ENCODE measurements at places on chromosomes 2 and 18. TPM values are rescaled to one million over a fixed set of nuclear protein-coding genes. Genes with fewer than 3 reads are reported as not detected.

LYG2 gene
- not detected for total RNA-seq

GRCh38 chr2:183010112-183010511 is 28.1 kb downstream of the NCKAP1 start:
- DNase-seq: no peak

CAPN14 gene
- not detected for total RNA-seq

DNA sequence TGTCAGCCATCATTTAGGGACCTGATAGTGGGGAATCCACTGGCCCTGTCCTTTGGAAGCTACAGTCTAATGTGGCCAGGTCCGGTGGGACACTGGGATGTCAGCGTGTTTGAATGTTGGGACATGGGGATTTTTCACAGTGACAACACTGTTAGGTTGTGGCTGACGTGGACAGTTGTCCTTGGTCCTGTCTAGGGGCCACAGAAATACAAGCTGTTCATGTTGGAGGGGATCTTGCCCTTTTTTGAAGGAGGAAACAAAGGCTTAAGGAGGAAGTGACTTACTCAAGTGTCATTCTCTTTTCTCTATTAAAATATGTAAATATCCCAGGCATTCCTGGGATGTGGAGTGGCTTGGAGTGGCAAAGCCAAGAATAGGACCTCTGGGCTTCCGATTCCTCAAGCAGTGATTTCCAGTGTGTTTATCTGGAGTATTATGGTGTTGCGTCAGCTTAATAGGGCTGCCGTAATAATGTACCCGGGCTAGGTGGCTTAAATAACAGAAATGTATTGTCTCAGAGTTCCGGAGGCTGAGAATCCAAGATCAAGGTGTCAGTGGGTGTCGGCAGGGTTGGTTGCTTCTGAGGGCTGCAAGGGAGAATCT is 8.5 kb downstream of the ACOXL start:
- no peak for DNase-seq

DNA sequence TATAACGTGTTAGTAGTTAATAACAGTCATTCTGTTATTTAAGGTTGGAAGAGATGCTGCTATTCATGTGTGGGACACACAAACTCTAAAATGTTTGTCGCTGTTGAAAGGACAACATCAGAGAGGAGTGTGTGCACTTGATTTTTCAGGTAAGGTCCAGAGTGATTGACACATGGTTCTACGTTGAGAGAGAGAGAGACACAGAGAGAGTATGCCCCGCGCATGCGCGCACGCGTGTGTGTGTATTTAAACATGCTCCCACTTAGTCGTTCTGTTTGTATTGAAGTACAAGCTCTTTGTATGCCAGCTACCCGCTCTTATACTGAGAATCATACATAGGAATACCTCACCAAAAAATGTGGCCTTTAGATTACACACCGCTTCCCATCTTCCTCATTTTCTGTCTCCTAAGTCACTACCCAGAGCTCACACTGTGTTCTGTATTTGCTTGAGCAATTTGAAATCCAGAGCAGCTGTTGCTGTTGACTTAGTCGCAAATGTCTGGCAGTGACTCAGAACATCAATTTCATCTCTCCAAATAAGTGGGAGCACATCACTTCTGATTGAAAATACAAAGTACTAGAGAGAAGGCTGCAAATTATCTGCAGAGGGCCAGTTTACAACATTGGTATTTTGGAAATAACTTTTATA is 148.1 kb downstream of the EML6 start:
- no peak for DNase-seq

FAM237A gene
- not detected for total RNA-seq

GRCh38 chr2:118721817-118722551 is 125.5 kb downstream of the EN1 start:
- DNase-seq: no peak

- DNase-seq: peak; percentile 73
Measured at GRCh38 chr2:239308661-239309397, 92.0 kb downstream of the HDAC4 start.

GRCh38 chr2:107412981-107413380 is 413.7 kb upstream of the RGPD4 start:
- DNase-seq: no peak

TNFRSF11A gene
- 3.2 TPM for total RNA-seq

DNA sequence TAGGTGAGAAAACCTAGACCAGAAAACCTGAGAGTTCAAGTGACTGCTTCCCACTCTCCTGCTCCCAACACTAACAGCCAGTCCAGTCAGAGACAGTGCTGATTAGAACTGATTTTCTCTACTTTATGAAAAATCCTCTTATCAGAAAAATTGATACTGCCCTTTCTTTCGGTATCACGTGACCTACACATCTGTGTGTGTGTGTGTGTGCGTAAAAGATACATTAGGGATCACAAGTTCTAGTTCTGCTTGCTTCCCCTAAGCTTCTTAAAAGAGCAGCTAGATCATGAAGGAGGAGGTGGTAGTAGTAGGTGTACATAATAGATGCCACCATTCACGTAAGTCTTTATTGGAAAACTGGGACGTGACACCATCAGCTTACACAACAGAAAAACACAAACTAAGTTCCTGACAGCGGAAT is 1.5 kb downstream of the ARL5A start:
- no peak for DNase-seq

DYSF gene
- total RNA-seq: 243 TPM

Measured in gastrocnemius medialis (tissue), 4 donors.